NAMALWA (cell line): ENCODE measurements at places on chromosomes 4 and X.

DNA sequence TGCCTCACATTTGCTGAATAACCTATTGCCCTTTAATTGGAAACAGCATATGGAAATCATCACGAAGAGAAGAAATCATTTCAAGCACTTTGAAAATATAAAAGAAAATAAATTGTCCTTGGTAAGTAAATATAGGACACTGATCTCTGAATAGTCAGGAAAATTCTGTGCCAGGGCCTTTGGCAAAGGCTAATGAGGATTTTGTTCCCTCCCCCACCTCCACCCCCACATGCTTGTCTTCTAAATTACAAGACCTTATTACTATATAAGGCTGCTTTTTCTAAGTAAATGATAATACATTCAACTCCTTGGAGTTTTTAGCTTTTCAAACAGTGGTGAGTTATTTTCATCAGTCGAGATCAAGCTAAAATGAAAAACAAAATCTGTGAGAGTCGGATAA, 15.8 kb downstream of the SYNPO2 start:
- DNase-seq = no peak

DNA sequence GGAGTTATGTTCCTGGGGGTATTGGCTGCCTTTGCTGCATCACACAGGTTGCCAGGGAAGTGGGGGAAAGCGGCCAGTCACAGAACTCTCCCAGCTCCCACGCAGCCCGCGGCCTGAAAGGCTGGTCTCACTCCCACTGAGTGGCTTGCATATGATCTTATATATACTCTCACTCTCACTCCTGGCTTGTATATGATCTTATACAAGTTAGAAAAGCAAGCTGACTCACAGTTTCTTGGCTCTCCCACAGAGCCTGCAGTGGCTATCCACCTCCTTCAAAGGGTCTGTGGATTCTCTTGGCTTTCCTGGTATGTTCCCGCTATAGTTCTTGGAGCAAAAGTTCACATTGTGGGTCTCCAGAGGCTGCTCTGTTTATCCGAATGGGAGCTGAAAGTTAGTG, 833.5 kb upstream of the GALNTL6 start:
- DNase-seq = no peak

GRCh38 chr4:87399148-87399547, 8.2 kb upstream of the HSD17B11 start:
- no peak for DNase-seq

DNA sequence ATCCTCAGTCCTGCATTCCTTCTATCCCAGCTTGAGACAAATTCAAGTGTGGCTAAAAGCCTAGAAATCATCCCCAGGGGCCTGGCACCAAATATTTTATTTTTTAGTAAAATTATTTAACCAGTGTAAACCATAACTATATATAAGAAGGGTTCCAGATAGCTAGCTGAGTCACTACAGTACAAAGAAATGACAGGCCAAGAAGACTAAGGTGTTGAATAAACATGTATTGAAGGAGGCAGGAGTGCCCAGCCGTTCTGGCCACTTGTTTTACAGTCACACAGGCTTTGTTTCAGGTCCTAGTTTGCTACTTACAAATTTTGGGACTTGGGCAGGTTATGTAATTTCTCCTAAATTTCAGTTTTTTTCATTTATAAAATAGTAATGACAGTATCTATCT, 225.9 kb upstream of the PITX2 start:
- DNase-seq = no peak

DNA sequence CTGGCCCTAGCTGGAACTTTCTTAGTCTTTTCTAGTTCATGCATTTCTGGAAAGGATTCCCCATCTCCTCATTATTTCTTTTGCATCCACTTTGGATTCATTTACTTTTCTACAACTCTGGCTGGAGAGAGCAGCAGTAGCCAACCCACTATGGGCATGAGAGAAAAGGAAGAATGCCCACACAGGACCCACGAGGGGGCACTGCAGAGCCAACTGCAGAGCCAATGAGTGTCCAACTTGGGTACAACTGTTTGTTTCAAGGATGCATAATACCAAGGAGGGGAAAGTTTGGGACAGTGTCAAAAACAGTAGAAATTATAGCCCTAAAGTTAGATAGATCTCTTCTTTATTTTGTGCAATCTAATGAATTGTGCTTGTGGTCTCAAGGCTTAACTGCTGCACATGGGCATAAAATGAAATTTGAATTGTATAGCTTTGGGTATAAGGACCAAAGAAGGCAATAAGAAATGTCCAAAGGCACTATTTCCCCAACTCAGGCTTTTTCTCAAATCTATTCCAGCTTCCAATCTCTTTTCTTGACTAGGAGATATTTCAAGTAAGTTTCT, 230.6 kb downstream of the NSUN7 start:
- DNase-seq = peak; percentile 55

- peak; percentile 41 for DNase-seq
Observed at GRCh38 chr4:3529363-3529762, 2.9 kb downstream of the LRPAP1 start.

GRCh38 chr4:138948918-138949317, 66.7 kb upstream of the NOCT start:
- DNase-seq = no peak

DNA sequence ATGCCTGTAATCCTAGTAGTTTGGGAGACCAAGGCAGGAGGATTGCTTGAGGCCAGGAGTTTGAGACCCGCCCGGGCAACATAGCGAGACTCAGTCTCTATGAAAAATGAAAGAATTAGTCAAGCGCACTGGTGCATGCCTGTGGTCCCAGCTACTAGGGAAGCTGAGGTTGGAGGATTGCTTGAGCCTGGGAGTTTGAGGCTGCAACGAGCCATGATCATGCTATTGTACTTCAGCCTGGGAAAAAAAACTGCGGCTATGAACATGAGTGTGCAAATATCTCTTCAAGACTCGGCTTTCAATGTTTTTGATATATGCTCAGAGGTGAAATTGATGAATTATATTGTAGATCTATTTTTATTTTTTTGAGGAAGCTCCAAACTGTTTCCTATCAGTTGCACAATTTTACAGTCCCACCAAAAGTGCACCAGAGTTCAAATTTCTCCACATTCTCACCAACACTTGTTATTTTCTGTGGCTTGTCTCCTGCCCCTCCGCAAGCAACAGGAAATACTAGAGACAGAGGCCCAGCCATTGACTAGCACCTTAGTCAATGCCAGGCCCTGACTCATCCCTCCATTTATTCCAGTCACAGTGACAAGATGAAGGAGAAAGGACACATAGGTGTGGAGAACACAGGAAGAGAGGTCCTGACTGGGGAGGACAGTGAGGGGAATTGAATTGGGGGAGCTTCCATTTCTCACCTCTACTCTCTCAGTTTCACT, 33.1 kb upstream of the ZNF41 start:
- no peak for DNase-seq

DNA sequence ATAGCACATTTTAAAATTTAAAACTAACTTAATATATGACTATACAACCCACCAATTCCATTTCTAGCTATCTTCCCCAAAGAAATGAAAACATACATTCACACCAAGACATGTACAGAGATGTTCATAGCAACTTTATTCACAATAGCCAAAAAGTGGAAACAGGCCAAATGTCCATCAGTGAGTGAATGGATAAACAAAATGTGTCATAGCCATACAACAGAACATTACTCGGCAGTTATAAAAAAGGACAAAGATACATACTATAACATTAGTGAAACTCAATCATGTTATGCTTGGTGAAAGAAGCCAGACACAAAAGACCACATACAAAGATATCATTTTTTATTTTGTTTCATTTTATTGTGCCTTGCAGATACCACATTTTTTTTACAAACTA, 396.8 kb downstream of the PACRGL start:
- no peak for DNase-seq

GRCh38 chrX:39969099-39969818, 128.5 kb downstream of the BCOR start:
- no peak for DNase-seq

- DNase-seq = no peak
Observed at GRCh38 chr4:140995058-140995457, 138.2 kb downstream of the RNF150 start.
